ENCODE measurements at places on chromosomes 16 and 17.

GRCh38 chr17:27423651-27424050 lies 32.6 kb upstream of the KSR1 start:
- DNase-seq, result no peak

- no peak for DNase-seq
These were observed 24.9 kb upstream of the CLEC18A start for GRCh38 chr16:69926241-69926640.

DNA sequence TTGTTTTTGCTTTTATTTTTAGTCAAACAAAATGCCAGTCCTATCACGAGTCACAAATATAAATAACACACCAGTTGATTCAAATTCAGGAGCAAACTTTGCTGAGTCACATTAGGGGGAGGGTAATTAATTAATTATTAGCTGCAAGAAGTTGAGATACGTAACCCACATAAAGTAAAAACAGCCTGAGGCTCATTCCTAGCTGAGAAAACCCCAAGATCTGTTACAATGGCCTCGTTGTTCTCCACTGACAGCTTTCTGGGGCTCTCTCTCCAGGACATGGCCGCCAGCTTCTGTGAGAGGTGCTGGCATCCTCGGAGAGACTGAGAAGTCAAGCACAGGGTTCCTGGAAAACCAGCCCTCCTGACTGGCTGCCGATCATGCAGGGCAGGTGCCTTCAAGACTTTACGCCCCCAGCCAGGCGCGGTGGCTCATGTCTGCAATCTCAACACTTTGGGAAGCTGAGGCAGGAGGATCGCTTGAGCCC lies 11.1 kb downstream of the RAB40B start:
- DNase-seq, result no peak

- no peak for DNase-seq
These were observed 868 bp downstream of the FAM20A start for GRCh38 chr17:68600067-68600930.

DNA sequence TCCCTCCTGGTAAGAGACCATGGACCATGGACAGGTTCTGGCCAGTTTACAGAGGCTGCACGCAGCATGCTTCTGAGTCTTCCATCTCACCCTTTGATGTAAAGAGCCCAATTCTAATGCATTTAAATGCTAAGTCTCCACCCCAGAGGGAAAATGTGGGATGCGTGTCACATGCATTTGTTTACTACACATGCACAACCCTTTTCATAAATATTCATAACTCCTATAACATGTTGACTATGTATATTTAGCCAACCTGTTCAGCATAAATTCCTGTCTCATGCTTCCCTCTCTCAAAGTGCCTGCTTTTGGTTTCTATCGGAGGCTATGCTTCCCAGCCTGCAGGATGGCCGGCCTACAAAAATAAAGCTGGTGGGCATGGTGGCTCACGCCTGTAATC lies 260.3 kb downstream of the STX8 start:
- no peak for DNase-seq

GRCh38 chr17:15965528-15965927 lies 20.6 kb downstream of the ADORA2B start:
- no peak for DNase-seq

GRCh38 chr16:67936124-67936879 lies at the start of gene PSMB10:
TSS of gene PSMB10 (minus strand) at chr16:67936850. CDS start at chr16:67936749, 101 bp downstream.
- DNase-seq, result no peak

DNA sequence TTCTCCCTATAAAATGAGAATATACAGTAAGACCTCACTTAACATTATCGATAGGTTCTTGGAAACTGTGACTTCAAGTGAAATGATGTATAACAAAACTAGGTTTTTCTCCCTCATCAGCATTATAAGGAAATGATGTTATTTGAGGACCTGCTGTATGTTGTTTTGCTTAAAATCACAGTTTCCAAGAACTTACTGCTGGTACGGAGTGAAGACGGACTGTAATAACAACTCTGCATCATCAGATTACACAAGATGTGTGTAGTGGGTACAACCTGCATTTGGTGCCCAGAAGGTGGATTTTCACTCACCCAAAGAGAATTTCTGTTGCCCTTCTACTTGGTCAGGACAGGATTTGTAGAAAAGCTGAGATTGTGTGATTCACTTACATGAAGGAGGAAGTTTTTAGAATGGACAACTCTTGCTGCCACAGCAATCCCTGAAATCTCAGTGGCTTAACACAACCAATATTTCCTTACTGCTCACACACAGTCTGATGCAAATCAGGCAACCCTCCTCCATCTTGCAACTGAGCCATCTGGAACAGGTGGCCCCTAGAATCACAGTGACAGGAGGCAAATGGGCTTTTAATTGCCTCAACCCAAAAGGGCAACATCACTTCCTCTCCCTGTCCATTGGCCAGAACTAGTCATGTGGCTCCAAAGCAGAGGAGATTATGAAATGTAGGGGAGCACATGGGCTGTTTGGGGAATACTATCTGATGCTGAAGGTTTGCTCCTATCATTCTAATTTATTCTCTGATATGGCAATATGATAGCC lies 67.6 kb upstream of the CACNG5 start:
- DNase-seq, result no peak

GRCh38 chr16:70715860-70716357 lies 30.1 kb upstream of the MTSS2 start:
- DNase-seq, result no peak
